ENCODE measurements at places on chromosomes 7 and 10.
A peak's percentile ranks its signal among the peaks of the same experiment; 100 is the strongest.

DNA sequence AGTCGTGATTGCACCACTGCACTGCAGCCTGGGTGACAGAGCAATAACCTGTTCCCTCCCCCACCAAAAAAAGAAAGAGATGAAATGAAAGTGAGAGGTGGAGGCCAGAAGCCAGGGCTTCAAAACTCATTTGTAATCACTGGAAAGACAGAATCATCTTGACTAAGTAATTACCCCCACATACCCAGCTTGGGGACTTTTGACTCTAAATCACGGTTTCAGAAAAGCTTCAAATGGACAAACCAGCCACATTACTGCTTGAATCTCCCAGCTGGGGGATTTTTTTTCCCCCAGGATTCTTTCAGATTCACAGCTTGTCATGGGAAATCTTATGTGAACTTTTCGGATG is 361.0 kb downstream of the FRMD4A start:
- no peak for DNase-seq

GRCh38 chr10:47335906-47336305 is 12.3 kb upstream of the RBP3 start:
- no peak for DNase-seq

DNA sequence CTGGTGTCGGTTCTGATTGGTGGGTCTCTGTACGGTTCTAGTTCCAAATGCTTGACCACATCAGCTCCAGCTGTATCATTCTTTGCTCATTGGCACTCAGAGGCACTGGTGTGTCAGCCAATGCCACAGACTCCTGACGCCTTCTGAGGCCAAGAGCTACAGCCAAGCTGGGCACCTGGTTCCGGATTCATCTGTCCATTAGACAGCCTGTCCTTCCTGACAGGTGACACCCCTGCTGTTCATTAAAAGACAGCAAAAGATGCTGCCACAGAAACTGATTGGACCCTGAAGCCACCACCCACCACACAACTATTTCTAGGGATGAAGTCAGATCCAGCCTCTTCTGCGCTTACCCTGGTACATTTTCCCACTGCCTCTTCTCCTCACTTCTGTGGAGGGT is 35.6 kb downstream of the COL13A1 start:
- DNase-seq: no peak

DNA sequence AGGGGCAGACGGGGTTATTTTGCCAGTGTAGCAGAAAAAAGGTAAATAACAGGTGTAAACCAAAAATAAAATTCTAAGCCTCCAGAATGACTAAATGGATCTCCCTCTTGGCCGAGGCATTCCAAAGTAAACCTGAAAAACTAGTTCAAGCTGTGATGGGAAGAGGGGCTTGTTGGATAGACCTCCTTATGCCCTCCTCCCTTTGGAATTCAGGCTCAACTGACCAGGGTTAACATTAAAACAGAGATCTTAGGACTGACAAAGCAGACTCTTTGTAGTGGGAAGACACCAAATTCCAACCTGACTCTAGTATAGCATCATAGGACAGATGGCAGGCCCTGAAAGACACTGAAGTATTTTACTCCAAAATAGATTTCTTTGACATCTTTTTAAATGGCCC is 113.8 kb upstream of the ITGB1 start:
- DNase-seq: no peak

GRCh38 chr10:72058347-72058898 is 29.9 kb downstream of the SPOCK2 start:
- DNase-seq: no peak

- DNase-seq: no peak
Measured at GRCh38 chr7:32273297-32273696, 203.1 kb upstream of the PDE1C start.

GRCh38 chr10:101818872-101819633 is 809 bp upstream of the OGA start:
- no peak for DNase-seq

DNA sequence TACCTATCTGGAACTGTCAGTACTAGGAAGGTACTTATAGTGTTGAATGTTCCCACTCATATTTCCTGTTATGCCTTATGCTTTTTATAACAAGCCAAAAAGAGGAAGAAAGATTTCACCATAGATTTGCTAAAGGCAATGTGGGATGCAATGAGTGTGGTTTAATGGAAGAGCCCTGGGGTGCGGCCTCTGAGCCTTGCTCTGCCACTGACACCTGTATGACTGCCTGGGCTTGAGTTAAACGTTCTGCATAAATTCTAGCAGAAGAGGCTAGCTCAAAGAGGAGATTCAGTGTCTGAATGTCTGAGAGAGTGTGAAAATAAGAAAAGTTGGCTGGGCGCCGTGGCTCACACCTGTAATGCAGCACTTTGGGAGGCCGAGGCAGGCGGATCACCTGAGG is 143.8 kb downstream of the TPST1 start:
- no peak for DNase-seq

DNA sequence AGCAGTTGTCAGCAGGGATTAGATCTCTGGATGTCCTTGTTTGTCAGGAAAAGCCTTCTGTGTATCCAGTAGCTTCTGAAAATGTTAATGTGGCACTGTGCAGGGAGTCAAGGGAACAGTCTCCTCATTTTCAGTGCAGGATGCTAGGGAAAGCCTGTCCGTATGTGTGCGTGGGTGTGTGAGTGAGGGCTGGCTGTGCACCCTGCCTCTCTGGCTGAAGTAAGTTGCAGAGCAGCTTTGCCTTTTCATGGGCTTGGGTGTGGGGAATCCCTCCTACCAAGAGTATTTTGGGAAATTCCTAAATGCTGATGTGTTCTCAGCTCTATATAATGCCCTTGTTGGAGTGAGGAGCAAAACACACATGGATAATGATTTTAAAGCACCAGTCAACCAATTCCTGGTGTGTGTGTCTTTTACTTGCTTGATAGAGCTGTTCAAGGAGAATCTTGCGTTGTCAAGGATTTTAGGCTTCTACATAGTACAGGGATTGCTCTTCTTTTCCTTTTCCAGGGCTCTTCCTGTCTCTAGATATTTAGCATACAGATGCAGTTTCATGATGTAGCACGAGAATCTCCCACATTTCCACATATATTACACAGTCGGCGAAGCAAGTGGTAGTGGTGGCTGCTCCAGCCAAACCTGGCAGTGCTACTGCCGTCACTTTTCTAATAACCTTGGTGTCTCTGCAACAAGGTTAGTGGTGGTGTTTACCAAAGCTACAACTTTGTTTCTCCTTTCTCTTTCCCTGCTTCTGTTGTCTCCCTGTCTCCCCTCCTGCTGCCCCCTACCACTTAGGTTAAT is 92.8 kb downstream of the MCU start:
- peak; percentile 57 for DNase-seq

DNA sequence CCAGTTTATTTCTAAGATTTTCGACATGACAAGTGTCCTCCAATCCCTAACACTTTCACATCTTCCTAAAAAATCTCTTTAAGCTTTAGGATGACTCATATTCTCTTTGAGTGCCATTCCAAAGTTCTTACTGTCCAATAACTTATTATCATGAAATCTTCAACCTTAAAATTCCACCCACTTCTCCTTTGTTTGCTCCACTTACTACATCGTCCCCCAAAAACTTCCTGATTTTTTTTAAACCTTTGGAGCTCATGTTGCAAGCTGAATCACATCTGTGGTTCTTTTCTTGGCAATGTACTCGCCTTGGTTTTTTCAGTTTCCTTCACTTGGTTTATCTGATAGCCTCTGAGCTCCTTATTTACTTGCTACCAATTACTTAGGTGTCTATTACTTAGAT is 39.2 kb upstream of the JCAD start:
- no peak for DNase-seq

- no peak for DNase-seq
Measured at GRCh38 chr7:77802557-77803405, 4.2 kb downstream of the PHTF2 start.

DNA sequence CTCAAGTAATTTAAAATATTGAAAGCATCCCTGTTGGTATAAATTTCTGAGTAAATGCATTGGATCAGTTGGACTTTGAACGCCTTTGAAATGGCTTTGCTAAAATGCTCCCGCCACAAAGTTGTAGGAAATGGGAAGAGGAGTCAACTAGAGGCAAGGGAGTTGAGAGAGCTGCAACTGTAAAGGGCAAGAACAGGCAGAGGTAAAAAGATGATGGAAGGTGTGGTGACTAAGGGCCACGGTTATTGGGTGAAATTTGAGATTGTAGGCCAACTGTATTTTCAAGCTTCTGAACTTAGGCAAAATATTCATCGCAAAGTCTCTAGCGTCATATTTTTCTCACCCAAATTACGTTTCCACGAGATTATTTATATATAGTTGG is 595 bp upstream of the SUMF2 start:
- DNase-seq: no peak

GRCh38 chr7:123750389-123751230 is 1.8 kb upstream of the WASL start:
- no peak for DNase-seq
